ENCODE measurements at places on chromosomes 7 and 10.

- no peak for DNase-seq
These were observed 30.4 kb downstream of the LEP start for GRCh38 chr7:128271471-128271941.

- peak; percentile 58 for DNase-seq
These were observed at the start of gene CALHM1 for GRCh38 chr10:103458720-103459119. CALHM1 (minus strand) TSS chr10:103458900; CDS start chr10:103458751, 149 bp downstream.

GRCh38 chr7:105875505-105875904, 894 bp downstream of the ATXN7L1 start:
- no peak for DNase-seq

GRCh38 chr10:129096065-129096984, 370.7 kb upstream of the MGMT start:
- no peak for DNase-seq

GRCh38 chr10:78715435-78715834, 353.3 kb upstream of the ZMIZ1 start:
- no peak for DNase-seq

- DNase-seq = no peak
These were observed 349.1 kb upstream of the PODXL start for GRCh38 chr7:131905471-131905973.

DNA sequence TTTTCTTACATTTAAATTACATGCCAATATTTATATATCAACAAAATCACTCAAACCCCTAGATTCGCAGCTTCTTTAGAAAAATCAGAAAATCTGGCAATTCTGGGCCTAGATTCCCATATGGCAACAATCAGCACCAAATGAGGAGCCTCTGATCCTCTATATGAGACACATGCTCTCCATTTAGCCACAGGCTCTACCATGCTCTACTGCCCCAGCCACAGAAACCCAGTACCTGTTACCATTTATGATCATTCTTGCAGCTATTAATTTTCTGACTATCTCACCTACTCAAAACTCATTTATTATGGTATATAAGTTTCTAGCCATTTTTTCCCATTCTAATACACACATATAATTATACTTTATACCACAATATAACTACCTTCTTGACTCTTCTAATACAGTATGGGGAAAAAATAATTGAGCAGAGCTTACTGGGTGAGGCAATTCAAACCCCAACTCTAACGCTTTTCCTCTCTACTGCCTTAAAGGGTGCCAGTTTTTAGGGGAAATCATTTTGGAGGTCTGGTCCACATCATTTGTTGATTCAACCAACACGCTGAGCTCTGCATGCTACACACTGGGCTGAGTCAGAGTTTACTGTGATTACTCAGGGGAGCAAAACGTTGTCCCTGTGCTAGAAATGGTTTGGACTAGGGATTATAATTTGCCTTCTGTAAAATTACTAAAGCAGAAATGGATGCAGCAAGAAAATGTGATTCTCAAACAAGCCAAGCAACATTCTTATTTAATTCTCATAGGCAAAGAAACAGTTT, 11.6 kb downstream of the PDLIM1 start:
- DNase-seq = no peak

DNA sequence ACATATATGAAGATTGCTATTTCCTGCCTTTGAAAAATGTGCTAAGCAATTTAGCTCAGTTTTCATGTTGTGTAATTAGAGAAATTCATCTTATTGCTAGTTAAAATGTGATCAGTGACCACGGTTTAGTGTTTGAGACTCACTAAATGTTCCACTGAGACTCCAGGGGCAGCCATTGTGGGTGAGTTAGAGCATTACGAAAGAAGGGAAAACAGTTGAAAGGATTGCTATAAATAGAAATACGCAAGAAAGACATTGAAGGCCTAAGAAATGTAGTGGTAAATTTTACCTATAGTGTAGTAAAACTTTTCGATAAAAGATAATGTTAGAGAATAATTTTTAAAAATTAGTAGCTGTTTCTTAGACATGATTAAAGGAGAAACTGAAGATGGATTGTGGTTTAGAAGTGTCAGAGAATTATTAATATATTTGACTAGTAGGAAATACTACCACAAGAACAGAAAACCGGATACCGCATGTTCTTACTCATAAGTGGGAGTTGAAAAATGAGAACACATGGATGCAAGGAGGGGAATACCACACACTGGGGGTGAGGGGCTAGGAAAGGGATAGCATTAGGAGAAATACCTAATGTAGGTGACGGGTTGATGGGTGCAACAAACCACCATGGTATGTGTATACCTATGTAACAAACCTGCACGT, 394.5 kb downstream of the SEMA3D start:
- DNase-seq = no peak

- DNase-seq = no peak
These were observed 2.3 kb downstream of the INPP5A start for GRCh38 chr10:132539894-132540293.

DNA sequence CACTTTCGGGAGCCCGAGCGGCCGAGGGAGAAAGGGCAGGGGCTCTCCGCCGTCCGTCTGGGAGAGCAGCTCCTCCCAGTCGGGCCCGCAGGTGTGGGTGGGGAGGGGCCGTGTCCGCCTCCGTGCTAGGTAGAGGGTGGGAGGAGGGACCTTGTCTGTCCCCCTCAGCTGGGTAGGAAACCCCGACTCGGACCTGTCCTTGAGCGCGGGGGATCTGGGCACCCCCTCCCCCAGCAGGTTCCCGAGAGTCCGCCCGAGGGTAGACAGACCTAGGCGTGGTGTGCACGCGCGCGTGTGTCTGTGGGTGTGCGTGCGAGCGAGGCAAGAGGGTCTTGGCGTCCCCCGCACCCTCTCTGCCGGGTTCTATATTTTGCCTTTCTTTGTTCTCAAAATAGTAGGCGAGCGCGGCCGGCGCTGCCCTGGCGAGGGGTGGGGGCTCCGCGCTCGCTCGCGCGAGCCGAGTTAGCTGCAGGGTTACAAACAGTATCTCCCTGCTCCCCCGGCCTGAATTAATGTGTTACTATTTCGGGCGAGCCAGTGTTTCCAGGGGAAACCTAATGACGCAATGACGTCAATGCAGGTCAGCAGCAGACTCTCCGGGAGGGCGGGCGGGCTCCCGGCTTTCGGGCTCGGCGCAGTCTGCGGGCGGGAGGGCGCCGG, 73.9 kb upstream of the LEP start:
- DNase-seq = no peak

All from NCI-H187 (cell line).